Fibroblast of villous mesenchyme (primary cell): ENCODE measurements at places on chromosomes 6 and 20.

- peak; percentile 73 for DNase-seq
Observed at GRCh38 chr6:75101896-75102295, 104.0 kb downstream of the COL12A1 start.

GRCh38 chr6:50843842-50844241 is 25.2 kb downstream of the TFAP2B start:
- no peak for DNase-seq

DNA sequence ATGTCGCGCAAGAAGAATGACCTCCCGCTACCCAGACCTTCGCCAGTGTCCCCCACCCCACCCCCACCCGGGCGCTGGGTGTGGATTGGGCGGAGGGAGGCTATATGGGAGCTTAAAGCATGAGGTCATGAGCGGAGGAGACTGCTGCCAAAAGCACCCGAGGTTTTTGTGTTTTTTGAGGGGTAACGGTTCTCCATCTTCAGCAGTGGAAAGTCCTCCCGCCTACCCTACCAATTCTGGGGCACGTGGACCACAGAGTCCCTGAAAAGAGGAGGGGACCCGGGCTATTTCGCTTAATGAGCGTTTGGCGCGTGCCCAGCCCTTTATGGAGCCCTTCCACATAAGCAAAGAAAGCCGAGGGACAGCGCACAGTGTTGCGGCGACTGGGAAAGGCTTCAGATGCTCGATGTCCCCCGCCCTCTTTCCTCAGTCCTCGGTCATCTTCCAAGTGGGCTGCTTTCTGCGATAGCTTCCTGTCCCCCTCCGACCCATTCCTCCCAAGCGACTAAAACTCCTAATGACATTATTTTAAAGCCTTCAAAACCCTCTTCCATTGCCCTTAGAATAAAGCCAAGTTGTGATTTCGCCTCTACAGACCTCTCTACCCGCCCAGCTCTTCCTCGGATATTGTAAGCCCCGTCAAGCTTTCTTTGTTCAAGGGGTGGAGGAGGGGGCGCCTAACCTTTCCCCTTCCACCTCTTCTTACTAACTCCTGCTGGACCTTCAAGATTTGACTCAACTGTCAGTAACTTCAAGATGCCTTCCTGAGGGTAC is 2.1 kb upstream of the TRERF1 start:
- DNase-seq, result peak; percentile 63

DNA sequence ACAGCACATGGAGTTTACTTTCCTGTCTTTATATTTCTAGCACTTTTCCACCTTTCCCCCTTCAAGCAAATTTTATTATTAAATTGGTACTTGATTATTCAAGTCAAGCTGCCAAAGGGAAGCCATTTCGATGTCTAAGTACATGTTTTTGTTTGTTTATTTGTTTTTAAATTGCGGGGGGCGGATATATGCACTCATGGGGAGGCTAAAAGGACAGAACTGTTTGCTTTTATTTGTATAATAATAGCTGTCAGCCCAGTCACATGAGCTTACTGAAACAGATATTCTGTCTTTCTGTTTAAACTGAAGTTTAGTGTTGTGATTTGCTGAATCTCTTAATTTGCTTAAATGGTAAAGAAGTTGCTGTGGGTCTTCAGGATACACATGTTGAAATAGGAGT is 49.6 kb upstream of the PLCG1 start:
- no peak for DNase-seq

DNA sequence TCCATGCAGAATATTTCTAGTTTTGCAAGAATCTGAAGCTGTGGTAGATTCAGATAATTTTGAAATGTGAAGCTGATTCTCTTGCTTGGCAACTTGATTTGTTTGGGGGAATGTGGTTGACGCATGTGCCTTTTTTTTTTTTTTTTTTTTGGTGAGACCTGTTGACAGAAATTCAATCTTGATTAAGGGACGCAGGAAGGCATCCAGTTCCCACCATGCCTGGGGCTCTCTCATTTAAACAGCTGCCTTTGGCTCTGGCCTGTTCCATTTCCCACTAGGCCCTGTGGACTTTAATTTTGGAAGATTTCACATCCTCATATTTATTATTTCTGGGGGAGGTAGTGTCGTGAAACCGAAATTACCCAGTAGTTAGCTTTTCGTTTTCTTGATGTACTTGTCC is 8.6 kb downstream of the TPX2 start:
- DNase-seq, result no peak

DNA sequence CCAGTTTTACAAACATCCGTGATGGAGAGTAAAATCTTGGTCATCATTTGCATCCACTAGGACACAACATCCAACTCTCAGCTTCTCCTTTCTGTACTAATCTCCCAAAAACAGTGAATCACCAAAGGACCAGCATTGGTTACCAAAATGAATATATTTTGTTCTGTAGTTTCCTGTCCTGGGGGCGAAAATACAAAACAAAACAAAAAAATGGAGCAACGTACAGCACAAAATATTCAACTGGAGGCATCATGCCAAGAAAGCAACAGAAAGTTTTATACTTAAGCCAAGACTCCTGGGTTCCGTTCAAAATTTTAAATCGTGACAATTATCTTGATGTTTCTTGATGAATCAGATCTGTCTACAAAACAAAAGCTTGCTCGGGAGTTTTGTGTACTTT is 126.6 kb upstream of the CCDC28A start:
- DNase-seq, result peak; percentile 75

DNA sequence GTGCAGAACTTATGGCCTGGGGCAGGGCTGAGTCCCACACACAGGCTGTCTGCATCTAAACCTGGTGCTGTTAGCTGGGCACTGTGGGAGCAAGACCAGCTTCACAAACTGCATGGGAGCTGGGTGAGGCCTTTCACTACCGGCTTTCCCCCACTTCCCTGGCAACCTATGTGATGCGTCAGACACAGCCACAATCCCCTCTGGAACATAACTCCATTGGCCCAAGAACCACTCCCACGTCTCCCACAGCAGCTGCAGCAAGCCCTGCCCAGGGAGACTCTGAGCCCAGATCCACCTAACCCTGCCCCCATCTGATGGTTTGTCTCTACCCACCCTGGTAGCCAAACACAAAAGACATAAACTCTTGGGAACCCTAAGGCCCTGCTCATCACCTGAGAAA is 9.3 kb downstream of the WDR27 start:
- no peak for DNase-seq

DNA sequence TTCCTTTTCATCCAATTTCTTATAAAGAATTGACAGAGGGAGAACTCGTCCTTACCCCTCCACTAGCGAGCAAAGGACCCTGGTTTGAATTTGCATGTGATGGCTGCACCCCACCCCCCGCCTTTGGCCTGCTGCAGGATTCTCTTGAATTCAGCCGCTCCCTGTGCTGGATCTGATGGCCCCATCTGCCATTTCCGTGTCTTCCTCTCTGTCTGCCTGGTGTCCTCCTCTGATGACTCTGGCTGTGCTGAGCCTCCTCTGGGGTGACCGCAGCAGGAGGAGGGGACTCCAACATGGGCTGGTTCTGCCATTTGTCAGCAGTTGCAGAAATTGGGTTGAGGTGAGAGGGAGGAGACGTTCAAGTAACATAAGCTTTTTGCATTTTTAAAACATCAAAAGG is 188.8 kb downstream of the DLL1 start:
- no peak for DNase-seq

- DNase-seq, result peak; percentile 48
Observed at GRCh38 chr6:24766680-24767462, 7.9 kb upstream of the GMNN start.
